ENCODE measurements at places on chromosomes 5 and 9. TPM values are rescaled to one million over a fixed set of nuclear protein-coding genes. Genes with fewer than 3 reads are reported as not detected.

The IRX2 gene
- total RNA-seq = not detected

The GARIN3 gene
- total RNA-seq = not detected

DNA sequence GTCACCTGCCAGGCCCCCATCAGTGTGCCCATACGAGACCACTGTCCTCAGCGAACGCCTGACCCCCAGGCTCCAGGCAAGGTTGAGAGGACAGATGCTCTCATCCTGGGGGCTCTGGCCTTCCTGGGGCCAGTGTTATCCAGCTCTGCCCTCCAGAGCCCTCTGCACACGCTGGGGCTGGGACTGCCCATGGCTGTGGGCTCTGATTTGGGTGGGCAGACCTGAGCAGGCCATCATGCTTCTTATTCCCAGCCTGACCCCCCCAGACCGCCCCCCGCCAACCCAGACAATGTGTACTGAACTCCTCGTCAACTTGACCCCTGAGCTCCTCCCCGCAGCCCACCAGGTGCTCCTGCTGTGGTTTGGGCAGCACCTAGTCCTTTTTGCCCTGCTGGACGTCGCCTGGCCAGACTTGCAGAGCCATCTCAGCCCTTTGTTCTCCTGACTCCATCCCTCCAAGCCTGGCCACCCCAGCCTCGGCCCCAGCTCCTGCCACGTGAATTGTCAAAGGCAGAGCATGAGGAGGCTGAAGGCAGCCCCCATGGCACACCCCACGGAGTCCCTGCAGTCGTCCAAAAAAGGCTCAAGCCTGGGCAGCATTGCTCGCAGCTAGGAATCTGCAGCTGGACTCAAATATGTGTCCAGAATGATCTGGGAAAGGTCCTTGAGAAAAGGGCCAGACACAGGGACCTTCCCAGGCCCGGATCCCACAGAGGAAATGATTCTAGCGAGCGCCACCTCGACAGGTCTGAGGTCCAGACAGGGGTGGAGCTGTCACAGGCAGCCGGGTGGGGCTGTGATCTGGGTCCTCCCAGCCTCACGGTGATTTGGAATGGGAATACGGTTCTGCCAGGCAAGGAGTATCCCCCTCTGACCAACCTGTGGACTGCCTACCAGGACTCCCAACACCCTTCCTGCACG, 87.0 kb downstream of the ADAMTS2 start:
- no peak for DNase-seq

GRCh38 chr5:172491481-172491880, 37.2 kb upstream of the SH3PXD2B start:
- no peak for DNase-seq

DNA sequence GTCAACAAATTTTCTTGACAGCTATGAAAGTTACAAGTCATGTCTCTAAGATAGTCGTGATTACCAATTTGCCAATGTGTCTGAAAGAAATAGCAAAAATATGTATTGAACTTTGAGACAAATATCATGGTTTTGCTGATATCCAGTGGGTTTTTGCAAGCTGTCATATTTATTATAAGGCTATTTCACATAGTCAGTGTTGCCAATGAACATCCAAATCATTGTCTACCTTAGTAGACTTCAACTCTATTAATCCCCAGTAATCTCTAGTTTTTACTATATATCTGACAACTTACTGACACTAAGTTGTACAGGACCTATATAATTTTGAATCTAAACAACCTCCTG, 203.2 kb downstream of the TSSK1B start:
- DNase-seq = no peak

- DNase-seq = no peak
These were observed 68.3 kb downstream of the FGF1 start for GRCh38 chr5:142617416-142618129.

GRCh38 chr5:112417931-112418658, 982 bp downstream of the EPB41L4A start:
- peak; percentile 4 for DNase-seq

Measured in A172 (cell line).